ENCODE measurements at places on chromosomes 3 and 15.

DNA sequence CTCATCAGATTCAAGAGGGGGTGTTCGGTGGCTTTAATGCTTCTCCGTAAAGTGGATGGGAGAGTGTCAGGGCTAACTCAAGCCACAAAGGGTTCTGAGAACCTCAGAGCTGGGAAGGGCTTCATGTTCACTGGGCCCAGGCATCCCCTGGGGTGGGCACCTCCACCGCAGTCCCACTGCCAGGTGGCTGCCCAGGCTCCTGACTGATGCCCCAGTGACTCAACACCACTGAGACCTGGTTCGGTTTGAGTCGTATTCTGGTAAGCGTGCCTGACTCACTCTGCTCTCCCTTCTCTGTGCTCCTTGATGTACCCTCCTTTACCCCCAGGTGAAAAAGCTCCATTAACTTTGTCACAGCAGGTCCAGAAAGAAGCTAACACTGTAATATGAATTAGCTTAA lies 304.6 kb downstream of the RPLP1 start:
- DNase-seq, result no peak

GRCh38 chr15:28989896-28990295 lies 104.1 kb downstream of the APBA2 start:
- DNase-seq, result no peak

DNA sequence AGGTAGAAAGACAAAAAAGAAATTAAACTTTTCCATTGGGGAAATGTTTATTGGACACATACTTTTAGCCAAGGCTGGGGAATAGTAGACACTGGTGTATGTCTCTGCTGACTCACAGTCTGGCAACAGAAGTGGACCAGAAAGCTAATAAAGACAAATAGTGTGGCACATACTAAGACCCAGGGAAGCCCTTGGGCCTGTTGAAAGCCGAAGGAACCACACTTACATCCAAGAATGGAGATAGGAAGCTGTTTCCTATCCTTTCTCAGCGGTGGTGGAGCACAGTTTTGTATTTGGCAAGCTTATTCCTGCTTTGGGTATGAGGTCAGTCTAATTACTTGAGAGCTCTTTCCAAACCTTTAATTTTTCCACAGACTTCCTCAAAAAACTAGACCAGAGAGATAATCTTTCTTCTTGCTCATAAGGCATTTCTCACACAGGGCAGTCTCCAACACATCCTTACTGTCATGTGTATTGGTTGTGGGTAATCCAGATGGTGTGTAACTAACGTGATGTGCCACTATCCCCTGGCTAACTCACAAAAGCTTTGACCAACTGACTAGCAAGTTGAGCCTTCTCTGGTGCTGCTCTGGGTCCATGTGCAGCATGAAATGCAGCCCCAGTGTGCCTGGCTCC lies 279.1 kb upstream of the IGF1R start:
- no peak for DNase-seq

DNA sequence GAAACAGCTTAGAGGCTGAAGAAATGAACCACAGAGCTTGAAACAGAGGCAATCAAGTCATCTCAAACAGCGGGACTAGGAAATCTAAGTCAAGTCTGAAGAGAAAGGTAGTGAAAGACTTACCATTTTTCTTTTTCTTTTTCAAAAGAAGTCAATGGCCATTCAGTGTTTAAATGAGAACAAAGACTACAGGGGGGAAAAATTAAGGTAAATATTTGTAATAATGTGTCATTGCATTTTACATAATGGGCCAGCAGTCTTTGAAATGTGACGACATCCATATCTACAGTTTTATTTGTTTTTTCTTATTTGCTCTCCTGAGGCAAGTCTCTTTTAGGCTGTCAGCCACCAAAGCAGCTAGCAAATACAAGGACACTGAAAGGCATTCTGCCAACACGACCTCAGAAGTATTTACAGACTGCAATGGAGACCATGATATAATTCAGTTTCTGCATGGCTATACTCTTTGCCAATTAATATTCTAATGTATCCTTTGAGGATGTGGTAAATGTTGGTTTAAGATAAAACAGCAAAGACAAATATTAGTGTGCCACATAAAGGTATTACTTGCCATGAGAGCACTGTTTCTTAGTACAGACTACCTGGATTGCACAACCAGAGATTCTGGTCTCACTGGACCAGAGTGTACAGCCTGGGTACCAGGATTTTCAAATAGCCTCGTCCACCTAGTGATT lies 307.0 kb upstream of the THBS1 start:
- DNase-seq, result no peak

DNA sequence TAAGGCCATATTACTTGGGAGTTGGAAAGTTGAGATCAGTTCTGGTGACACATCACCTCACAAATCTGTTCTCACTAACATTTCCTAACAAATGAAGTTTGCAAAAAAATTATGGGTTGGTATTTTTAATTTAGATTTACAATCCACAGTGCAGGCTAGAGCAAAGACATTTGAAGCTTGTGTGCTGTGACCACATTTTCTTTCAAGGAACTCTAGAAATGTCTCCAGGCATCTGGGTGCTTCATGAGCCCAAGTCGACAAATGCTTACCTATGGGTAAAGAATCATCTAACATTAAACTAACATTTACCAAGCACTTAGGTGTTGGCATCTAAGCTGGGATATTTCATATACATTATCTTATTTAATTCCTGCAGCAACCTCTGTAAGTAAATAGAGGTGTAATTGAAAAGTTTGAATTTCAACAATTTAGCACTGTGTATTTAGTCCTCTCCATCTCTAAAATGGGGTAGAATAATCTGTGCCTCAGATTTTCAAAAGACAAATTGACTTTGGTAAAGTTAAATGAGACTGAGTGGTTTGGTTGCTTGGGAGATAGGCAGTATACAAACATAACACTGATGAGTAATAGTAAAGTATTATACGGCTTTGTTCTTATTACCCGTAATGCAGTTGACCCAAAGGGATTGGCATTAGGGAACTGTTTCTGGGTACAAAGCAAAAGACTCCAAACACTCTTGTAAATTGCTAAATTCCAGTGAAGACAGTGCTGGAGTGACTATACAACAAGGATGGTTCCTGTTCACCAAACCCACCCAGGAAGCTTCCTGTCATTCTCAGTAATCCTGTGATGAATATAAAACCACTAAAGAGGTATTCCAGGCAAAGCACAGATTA lies 162.5 kb downstream of the TPRG1 start:
- no peak for DNase-seq

DNA sequence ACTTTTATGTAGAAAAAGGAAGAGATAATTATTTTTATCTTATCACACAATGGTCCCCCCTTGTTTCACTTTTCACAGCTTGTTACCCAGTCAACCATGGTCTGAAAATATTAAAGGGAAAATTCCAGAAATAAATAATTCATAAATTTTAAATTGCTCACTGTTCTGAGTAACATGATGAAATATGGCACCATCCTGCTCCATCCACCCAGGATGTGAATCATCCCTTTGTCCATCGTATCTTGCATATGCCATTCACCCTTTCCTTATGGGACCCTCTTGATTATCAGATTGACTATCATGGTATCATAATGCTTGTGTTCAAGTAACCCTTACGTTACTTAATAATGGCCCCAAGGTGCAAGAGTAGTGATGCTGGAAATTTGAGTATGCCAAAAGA lies 43.7 kb downstream of the ANKRD28 start:
- no peak for DNase-seq

GRCh38 chr15:69400850-69401249 lies 13.3 kb upstream of the KIF23 start:
- DNase-seq, result no peak

GRCh38 chr3:52053307-52054304 lies 2.8 kb downstream of the DUSP7 start:
- DNase-seq, result no peak

DNA sequence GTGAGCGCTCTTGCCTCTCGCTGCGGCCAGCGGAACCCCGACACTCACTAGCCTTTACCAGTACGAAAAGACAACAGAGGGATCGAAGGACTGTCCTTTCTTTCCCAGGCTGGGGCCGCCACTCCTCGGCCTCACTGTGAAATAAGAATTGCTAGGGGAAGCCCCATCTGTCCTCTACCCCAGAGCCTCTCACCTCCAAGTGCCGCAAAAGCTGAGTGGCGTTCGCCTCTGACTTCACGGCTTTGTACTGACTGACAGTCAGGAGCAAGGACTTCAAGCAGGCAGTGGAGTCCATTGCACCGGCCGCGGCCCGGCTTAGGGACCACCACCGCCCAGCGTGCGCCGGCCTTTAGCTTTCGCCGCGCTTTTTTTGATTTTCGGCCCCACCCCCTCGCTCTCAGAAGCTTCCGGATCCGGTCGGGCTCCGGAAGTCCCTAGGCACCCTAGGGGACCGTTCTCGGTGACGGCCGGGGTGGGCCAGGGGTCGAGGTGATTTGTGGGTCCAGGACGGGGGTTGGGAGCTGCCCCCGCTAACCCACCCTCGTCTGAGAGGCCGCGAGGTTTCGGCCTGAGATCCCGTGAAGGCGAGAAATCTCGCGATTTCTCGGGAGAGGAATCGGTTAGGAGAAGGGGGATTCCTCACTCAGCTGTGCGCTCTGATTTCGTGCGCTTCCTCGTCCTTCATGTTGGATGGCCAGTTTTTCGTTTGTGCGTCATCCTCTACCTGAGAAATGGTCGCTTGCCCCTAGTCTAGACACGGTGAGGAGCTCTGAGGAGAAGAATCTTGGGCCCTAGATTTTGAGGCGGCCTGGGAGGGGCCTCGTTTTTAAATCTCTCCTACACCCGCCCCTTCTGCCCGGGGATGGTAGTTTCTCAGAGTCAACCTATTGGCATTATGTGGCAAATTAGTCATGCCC lies at the start of the genes CIP2A and DZIP3:
Gene CIP2A (minus strand): TSS at position 358 of the 917 bp plus-strand sequence. CDS start 63 bp downstream, at position 295.
Gene DZIP3 (plus strand): TSS at position 642 of the 917 bp plus-strand sequence. CDS start 15,685 bp downstream, outside the sequence.
- DNase-seq, result peak; percentile 59

DNA sequence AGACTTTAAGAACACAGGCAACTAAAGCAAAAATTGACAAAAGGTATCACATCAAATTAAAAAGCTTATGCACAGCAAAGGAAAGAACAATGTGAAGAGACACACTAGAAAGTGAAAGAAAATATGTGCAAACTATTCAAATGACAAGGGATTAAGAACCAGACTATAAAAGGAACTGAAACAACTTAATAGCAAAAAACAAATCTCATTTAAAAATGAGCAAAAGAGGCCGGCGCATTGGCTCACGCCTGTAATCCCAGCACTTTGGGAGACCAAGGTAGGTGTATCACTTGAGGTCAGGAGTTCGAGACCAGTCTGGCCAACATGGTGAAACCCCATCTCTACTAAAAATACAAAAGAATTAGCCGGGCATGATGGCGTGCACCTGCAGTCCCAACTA lies 14.4 kb downstream of the NGLY1 start:
- no peak for DNase-seq

DNA sequence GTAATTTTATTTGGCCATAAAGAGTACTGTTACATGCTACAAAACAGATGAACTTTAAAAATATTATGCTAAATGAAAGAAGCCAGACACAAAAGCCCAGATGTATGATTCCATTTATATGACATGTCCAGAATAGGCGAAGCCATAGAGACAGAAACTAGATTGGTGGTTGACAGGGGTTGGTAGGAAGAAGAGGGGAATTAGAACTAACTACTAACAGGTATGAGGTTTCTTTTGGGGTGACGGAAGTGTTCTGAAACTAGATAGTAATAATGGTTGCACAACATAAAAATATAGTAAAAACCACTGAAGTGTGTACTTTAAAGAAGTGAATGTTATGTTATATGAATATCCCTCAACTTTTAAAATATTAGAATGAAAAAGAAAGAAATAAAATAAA lies 66.1 kb downstream of the GBE1 start:
- no peak for DNase-seq

- DNase-seq, result no peak
Measured at GRCh38 chr15:31083370-31083780, 18.1 kb downstream of the TRPM1 start.

- no peak for DNase-seq
Measured at GRCh38 chr3:15341030-15341726, 8.8 kb upstream of the SH3BP5 start.

DNA sequence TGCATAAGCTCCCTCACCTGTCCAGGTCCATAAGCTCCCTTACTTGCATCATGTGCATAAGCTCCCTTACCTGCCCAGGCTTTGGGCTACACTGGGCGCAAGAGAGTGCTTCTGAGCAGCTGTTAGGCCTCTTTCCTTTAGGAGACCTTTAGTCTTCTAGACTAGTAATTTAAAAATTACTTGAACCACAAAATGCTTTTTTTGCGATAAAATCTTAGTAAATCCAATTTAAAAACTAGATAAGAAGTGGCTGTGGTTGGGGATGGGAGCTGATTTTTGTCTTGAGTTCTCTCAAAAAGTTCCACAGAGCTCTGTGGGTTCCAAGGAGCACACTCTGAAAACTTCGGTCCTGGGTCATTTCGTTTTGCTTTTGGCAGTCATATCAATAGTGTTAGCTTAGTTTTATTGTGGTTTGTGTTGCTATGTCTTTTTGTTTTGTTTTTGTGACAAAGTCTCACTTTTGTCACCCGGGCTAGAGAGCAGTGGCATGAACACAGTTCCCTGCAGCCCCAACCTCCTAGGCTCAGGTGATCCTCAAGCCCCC lies 6.7 kb downstream of the CEMIP start:
- no peak for DNase-seq

DNA sequence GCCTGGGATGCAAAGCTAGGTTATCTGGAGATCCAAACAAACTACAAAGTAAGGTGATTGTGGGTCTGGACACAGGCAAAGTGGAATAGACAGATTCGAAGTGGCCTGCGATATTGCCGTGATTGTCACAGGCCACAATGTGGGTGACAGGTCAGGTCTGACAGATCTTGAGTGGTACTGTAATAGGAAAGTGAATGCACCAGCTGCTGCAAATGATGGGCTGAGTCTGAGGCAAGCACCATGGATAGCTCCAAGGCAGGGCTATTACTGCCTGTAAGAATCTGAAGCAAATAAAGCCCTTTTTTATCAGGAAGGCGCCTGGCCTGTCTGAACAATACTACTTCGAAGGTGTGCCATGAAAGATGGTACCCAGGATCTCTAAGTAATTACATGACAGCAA lies 10.0 kb downstream of the ARMC8 start:
- DNase-seq, result no peak

GRCh38 chr3:197478746-197479668 lies 76.8 kb downstream of the BDH1 start:
- DNase-seq, result no peak

DNA sequence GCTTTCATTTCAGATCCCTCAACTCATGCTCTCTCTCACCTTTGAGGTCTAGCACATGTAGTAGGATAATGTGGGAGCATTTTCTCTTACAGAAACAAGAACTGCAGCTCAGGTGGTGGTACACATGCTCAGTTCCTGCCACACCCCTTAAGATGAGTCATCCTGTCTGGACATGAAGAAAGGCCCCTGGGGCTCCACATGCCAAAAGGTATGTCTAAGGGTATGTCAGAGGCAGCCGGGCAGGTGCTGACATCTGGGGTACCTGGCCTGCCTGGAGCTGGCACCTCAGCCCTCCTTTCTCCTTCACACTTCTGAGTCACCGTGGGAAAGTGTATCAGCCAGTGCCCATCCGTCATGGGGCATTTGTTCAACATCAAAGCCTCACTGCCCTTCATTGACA lies 209.9 kb downstream of the OCA2 start:
- no peak for DNase-seq

- no peak for DNase-seq
Measured at GRCh38 chr3:177751770-177752169, 554.5 kb upstream of the TBL1XR1 start.

- no peak for DNase-seq
Measured at GRCh38 chr15:26561896-26562295, 211.0 kb downstream of the GABRB3 start.

All from stimulated activated CD8-positive, alpha-beta memory T cell treated with anti-CD3 and anti-CD28 coated beads, Interleukin-4, amount 100 ng/mL, for 1 hour (primary cell).